Jurkat, Clone E6-1 (cell line): ENCODE measurements at places on chromosomes 6 and 20.

DNA sequence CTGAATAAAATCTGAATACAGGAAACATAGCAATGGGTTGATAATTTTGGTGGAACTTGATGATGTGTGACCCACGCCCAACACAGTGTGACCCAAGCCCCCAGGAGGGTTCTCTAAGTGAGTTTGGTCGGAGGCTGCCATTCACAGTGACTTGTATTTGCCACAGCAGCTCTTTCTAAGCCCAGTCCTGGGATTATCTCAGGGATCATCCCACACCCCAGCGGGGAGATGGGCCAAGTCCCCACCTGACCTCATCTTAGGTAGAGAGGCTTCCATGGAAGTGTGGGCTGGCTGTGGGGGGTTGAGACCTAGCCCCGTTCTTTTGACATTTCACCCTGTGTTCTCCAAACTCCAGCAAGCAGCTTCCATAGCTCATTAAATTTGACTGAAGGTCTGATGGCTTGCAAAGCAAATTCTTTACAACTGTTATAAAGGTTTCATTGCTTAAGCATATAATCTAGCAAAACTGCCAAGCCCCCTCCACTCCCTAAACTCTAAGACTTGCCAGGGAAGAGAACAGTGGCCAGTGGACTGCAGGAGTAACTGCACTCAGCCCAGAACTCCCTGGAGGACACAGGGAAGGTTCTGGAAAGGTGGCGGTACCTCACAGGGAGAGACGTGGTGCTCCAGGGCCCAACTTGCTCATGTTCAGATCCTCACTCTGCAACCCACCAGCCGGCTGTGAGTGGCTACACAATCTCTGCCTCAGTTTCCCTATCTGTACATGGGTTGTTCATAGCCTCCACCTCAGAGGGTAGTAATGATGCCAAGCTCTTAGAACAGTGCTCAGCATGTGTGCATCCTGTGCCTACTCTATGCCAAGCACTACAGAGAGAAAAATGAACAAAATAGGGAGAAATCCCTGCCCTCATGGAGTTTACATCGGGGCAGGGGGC is 1.0 kb upstream of the PCK1 start:
- DNase-seq, result no peak

- DNase-seq, result no peak
Measured at GRCh38 chr20:47768016-47768824, 17.1 kb downstream of the SULF2 start.

DNA sequence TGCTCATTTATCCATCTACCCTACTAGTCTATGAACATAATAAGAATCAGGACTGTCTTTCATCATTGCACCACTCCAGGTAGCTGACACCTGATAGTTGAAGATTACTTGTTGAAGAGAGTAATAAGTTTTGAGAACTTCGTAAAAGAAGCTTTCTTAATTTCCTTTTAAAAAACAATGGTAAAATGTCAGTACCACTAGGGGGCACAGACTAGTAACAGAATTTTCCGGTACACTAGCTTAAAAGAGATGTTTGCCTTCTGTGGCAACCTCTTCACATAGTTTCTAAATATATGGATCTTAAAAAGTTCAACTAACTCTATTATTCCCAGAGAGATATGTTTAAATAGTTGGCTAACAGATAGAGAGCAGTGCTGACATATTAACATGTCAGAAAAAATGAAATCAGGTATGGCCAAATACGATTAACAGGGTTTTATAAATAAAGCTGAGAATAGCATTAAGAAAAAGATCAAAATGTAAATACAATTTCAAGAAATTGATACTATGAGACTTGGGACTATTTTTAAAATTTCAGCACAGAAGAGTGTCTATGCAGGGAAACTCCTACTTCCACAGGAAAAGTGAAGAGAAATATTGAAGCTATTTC is 5.4 kb upstream of the KCNQ5 start:
- peak; percentile 41 for DNase-seq

- DNase-seq, result no peak
Measured at GRCh38 chr6:44250067-44250717, 3.3 kb downstream of the HSP90AB1 start.

- no peak for DNase-seq
Measured at GRCh38 chr20:60009826-60010616, 51.8 kb downstream of the CDH26 start.
